ENCODE measurements at places on chromosomes 2 and 18.
A peak's percentile ranks its signal among the peaks of the same experiment; 100 is the strongest.

DNA sequence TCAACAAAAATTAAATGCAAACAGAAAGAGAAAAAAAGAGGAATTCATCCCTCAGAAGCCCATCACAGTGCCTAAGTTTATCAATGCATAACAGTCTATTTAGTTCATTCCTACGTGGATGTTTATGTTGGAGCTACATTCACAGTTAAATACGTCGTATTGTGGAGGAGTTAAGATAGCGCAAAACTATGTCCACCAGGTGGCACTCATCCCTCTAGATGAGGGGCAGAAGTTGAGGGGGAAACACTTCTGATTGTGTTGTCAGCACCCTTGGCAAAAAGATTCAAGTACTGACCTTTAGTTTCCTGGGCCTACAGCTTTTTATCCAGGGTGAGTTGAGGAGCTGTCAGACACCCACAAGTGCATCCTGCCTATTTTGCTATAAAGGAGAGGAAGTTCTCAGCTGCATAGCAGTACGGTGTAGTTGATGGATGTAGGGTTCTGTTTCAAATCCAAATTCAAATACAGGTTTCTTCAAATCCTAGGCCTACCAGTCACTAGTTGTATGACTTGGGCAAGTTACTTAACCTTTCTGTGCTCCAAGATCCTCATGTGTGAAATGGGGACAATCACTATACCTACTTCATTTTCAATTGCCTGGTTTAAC, 26.8 kb upstream of the MYO1B start:
- peak; percentile 89 for DNase-seq

DNA sequence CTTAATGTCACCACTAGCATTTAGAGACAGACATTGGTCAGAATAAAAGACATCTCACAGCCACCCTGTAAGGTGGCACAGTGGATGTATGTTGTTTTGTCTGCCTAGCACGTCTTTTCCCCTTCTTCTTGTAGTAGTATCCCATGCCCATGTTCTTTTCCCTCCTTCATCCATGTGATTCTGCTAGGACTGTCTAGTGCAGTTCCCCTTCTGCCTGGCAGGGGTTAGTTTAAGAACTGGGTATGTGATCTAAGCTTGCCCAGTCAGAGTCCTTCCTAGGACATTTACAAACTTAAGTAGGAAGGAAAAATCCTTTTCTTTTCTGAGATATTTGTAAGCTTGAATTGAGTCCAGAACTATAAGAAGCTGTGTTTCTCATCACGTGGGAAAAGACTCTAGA, 172.3 kb downstream of the BABAM2 start:
- no peak for DNase-seq

GRCh38 chr2:233469261-233470010, 97.1 kb downstream of the USP40 start:
- DNase-seq, result peak; percentile 24

DNA sequence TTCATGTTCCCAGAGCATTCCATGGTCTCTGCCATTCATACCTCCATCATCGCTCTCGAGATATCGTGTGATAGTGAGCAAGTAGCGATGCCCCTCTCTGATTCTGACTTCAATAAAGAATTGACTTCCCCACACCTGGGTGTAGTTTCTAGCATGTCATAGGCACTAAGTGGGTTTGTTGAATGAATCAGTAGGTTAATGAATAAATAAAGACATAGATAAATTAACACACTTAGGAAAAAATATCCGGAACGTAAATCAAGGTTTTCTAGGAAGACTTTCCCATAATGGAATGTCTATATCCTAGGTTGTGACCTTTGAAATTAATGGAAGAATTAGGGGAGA, 159.1 kb downstream of the DOCK10 start:
- no peak for DNase-seq

- DNase-seq, result peak; percentile 57
These were observed 87.8 kb downstream of the LYPD1 start for GRCh38 chr2:132581991-132582738.

- DNase-seq, result peak; percentile 27
These were observed 2.5 kb downstream of the PSTPIP2 start for GRCh38 chr18:46069524-46069923.

DNA sequence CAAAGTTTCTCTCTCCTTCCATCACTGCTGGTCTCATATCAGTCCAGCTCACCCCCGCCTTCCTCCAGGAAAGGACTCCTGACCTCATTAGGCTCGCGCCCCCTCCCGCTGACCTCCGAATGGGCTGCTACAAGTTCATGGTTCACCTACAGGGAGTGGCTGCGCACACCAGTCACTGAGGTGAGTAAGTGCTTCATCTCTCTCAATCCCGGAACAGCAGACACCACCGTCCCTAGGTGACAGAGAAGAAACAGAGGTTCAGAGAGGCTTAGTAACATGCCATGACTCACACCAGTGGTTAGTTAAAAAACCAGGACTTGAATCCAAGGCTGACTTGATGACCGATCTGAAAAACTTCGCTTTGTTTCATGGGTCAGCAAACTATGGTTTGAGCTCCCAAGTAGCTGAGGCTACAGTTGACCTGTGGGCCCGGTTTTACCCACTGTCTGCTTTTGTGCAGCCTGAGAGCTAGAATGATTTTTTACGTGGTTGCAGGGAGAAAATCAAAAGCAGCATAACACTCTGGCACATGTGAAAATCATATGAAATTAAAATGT, 42.0 kb downstream of the ZFP36L2 start:
- peak; percentile 70 for DNase-seq

- DNase-seq, result no peak
These were observed 13.4 kb upstream of the MAT2A start for GRCh38 chr2:85525567-85525966.

DNA sequence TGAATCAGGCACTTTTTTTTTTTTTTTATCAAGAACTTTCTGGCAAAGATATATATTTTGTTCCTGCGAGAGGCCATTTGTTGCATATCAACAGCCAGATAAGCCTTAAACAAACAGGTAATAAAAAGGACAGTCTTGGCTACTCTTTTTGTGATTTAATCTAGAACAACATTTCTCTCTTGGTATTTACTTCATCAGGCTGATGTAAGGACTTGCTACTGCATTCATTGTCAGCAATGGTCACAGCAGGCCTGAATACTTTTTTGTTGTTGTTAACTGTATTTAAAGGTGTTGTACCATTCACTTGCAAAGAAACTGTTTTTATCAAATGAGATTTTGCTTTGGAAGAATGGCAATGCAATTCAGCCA, 683.8 kb downstream of the IRS1 start:
- peak; percentile 27 for DNase-seq

GRCh38 chr2:655626-656025, 21.6 kb downstream of the TMEM18 start:
- DNase-seq, result peak; percentile 33

DNA sequence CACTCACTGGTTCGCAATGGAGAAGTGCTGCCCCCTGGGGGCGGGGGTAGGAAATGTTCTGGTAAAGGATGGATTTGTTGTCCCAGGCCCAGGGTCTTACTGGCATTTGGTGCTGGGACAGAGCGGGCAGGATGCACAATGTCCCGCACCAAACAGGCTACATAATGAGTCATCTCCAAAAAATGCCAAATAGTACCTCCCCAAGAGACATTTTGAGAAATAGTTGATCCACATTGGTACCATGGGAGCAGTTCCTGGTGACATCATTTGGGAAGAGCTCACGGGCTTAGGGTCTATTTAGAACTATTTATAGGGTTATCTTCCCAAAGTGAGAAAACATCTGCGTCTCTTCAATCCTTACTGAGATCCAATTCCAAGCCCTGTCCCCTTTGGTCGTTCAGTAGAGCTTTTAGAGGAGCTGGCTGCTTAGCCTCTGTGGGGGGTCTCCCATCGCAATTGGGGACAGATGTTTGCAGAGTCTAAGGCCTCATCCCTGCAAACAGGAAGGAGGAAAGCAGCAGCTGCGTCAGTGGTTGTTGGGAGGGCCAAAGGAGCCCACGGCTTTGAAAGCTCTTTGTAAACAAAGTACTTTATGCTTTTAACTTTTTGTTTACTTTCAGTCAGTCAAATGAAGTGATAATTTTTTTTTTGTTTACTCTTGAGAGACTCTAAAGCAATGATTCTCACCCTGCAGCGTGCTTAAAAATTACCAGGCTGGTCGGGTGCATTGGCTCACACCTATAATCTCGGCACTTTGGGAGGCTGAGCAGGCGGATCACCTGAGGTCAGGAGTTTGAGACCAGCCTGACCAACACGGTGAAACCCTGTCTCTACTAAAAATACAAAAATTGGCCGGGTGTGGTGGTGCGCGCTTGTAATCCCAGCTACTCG, 49.3 kb downstream of the GREB1 start:
- peak; percentile 58 for DNase-seq

GRCh38 chr2:119264781-119265692, 41.4 kb downstream of the STEAP3 start:
- DNase-seq, result peak; percentile 77

- DNase-seq, result peak; percentile 24
These were observed 249.0 kb upstream of the TANK start for GRCh38 chr2:160911258-160911657.

GRCh38 chr18:33097126-33097525, 324.3 kb upstream of the KLHL14 start:
- peak; percentile 10 for DNase-seq

GRCh38 chr2:202135091-202135874, 62.2 kb downstream of the KIAA2012 start:
- DNase-seq, result peak; percentile 98

GRCh38 chr2:158586491-158586890, 129.7 kb downstream of the PKP4 start:
- no peak for DNase-seq

DNA sequence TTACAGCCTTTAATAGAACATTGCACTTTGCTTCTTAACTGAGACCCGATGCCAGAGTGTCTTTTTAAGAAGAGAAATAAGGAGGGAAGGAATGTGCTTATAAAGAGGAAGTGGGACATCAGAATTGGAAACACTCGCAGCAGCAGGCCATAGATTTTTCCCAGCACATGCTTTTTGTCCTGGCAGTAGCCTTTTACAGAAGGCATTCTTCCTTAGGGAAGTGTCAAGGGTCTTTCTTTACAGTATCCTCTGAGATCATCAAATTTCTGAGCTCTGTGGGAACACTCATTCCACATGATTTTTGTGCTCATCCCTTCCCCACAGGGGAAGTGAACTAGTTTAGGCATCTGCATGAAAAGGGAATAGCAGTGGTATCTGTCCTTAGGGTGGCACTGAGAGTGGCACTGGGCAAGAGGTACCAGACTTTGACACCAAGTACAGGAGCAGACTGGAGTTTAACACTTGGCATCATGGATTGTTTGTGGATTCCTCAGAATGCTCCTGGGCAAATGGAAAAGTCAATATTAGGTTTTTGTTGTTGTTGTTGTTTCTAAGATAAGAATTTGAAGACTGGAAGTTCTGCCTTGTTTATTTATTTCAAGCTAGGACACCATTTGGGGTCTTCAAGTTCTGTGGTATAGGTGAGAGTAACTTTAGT, 4.1 kb downstream of the MYO1B start:
- DNase-seq, result no peak

DNA sequence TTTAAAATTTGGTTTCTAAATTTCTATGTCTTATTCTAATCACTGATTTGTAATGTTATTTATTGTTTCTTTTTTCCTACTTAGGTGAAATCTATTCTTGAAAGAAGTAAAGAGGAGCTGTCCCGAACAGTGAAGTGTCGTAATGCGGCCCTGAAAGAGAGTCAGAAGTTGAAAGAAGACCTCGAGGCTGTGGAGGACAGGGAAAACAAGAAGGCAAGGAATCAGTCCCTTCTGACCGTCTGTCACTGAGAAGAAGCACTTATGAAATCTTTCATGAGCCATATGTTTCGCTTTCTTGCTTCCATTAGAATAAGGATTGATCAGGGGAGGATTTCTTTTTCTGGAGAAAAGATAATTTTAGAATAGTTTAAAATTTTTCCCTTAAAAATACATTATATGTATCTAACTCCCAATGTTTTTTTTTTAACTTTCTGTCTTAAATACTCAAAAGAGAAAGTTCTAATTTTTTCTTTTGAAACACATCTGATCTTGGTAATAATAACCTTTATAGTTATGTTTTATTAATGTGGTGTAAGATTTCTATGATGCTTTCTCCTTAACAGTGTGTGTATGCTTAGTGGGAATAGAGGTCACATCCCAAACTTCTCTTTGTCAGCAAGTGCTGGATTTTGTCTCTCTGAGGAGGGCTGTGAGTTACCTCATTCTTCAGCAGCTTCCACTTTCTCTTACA, 79.0 kb downstream of the CCDC150 start:
- DNase-seq, result no peak

DNA sequence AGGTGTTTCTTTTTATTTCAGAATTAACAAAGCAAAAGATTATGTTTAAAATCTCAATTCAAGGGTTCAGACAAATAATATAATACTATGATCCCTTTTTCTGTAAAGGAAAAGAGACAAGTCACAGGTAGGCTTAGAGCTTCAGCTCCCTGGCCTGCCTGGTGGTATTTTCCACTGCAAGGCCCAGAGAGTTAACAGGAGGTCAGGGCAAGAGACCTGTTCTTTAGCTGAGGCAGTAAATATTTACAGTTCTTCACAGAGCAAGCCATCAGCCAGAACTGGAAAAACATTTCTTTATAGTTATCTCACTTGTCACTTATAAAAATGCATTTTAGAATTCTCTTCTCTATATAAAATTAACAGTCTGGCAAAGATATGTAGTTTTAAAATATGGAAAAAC, 70.1 kb downstream of the EPG5 start:
- no peak for DNase-seq

DNA sequence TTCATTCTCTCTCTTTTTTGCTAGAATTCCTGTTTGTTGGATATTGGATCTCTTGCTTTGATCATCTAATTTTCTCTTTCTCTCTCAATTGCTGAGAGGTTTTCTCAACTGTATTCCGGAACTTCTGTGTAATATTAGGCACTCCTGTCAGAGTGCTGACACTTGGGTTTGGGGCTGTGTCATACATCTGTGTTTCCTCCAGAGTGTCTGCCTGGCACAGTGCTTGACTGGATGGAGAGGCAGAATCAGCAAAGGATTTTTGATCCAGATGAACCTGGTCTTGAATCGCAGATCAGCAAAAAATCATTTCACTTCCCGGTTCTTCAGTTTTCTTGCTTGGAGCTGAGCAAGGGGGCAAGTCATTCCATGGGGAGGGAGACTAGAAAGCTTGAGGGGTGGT, 87.7 kb upstream of the CXCR4 start:
- DNase-seq, result no peak

- no peak for DNase-seq
These were observed 4.4 kb upstream of the GPR35 start for GRCh38 chr2:240620859-240621258.

DNA sequence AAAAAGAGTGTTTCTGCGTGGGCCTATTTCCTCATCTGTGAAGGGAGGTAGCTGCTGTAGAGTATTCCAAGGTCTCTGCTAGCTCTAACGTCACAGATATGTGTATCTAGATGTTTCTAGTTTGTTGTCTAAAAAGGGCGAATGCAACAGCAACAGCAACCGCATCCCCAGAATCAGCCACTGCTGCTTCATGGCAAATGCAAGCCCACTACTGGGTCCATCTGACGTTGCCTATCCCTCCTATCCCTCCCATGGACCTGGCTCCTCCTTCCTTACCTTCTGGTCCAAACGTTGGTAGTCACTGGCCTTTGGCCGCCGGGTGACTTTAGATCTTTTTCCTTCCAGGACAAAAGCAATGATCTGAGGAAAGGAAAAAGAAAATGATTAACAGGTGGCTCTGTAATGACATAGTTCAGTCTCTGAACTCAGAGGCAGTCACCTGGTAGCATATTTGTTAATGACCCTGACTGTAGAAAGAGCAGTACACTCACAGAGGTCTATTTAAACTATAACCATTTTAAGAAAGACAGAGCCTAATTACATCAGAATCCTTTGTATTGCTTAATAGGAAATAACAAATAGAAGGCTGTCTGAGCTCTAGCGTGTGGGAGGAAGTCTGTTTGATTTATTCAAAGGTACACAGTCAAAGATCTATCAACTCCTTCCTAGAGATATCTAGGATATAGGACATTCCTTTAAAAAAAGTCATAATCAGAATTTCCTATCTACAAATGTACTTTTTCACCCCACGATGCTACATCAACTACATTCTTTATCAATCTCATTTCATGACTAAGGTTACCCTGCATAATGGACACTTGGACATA, 2.9 kb downstream of the TGOLN2 start:
- no peak for DNase-seq
